Neural crest cell (in vitro differentiated cells): ENCODE measurements at places on chromosomes 3 and 15.

GRCh38 chr15:41499109-41499851, 5.6 kb downstream of the ITPKA start:
- no peak for DNase-seq

- no peak for DNase-seq
These were observed 855.7 kb upstream of the DPPA4 start for GRCh38 chr3:110193074-110193473.

GRCh38 chr15:77889009-77889806, 188.3 kb downstream of the TBC1D2B start:
- DNase-seq: no peak

DNA sequence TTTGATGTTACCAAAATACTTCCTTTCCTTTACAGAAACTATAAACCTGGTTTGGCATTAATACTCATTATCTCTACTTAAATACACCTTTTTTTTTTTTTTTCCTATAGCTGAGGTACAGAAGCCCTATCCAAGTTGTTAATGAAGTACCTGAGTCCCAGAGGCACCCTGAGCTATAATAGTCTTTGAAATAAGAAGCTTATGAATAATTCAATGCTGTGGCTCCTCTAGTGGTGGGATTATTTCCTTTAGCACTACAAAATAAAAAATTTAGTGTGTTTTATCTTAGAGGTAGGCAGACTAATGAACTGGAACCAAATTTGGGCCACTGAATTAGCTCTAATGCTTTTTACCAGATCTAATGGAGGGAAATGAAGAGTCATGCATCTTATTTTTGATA, 611.9 kb downstream of the EDEM1 start:
- no peak for DNase-seq

- no peak for DNase-seq
These were observed 52.3 kb downstream of the SUCLG2 start for GRCh38 chr3:67601919-67602608.

DNA sequence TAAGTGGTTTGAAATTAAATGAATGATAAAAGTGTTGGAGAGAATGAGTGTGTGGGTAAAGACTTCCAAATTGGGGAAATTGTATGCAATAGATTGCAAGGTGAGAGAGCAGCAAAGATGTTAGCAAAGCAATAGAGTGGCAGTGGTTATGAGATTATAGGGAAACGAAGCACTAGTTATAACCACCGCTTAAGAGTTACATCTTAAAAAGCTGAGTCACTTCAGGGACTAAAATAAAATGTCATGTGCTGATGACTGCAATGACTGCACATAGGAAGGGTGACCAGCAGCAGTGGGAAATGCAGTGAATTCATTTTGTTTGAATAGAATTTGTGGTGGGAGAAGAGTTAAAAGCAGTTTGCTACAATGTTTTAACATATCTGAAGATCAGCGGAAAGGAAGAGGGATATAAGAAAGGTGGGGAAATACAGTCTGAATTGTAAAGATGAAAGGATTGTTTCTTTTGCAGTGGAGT, 127.3 kb downstream of the RAP2B start:
- no peak for DNase-seq

DNA sequence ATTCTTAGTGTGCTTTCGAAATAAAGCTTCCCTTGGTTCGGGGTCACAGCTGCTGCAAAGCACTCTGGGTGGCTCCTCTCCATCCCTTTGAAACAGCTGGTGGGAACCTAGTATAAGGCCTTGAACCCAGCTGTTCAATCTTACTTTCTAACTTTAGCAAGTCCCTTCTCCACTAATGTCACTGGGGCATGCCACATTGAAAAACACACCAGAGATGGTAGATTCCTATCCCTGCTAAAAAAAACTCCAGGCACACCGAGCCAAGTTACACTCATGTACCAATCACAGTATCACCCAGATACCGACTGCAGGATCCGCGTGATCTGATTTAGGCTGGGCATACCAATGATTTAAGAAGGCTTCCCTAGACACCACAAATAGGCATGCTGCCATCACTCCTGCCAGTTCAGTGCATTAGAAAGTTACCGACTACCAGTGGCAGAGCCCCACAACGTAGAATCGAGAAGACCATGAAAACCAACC, 65.0 kb downstream of the WWTR1 start:
- DNase-seq: no peak
